Cerebellar cortex (tissue), 1 donor: ENCODE measurements at places on chromosomes 6 and 20.

GRCh38 chr6:89596056-89596455, 42.5 kb downstream of the LYRM2 start:
- DNase-seq = no peak

GRCh38 chr20:38412877-38413577, 22.1 kb downstream of the SNHG17 start:
- no peak for DNase-seq

GRCh38 chr20:8851446-8851845, 217.4 kb upstream of the PLCB4 start:
- no peak for DNase-seq

DNA sequence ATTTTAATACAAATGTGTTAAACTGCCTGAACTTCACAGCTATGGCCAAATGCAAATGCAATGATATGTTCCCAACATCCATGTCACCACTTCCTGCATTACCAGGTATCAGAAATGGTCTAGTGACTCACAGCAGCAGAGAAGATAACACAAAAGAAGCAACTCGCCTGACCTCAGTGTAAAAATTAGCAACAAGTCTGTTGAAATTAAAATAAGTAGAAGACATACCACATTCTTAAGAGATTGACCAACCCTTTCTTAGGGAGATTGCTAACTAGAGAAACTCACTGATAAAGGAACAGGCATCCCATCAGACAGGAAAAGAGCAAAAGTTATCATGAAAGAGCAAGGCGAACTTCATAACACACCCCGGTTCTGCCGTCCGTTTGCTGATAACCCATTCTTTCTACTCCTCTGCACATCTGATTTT, 45.1 kb downstream of the RNASET2 start:
- no peak for DNase-seq

DNA sequence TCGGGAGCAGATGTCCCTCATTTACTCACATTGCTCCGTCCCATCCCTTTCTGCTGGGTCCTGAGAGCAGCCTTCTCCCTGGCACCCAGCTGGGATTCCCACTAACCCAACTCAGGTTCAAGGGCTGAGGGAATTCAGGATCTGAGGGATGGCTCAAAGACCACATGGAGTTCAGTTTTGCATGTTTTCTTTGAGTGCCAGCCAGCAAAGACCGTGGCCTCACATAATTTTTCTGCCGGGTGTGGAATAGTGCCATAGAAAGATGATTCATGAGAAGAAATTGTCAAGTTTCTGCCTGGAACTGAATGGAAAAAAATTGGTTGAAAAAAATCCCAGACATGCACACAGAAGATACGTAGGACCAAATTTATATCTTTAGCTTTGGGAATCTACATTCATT, 168.6 kb downstream of the CD83 start:
- no peak for DNase-seq

- DNase-seq = no peak
Observed at GRCh38 chr6:3314176-3314575, 55.4 kb downstream of the PSMG4 start.

GRCh38 chr6:82183642-82184282, 63.8 kb downstream of the IBTK start:
- no peak for DNase-seq

- no peak for DNase-seq
Observed at GRCh38 chr6:31592396-31592771, 422 bp downstream of the NCR3 start.

GRCh38 chr20:42123981-42124473, 505.9 kb upstream of the CHD6 start:
- DNase-seq = no peak
